Sigmoid colon (tissue), 7 donors: ENCODE measurements at places on chromosomes 1 and 21.

- H3K4me3 ChIP-seq, result peak overlapping the region; percentile 5
- H3K36me3 ChIP-seq, result no peaks in the 10 kb centered on the region
- no peaks in the 10 kb centered on the region for H3K27me3 ChIP-seq
- no peak overlapping the region for H3K27ac ChIP-seq
- no peak for DNase-seq
- no peaks in the 10 kb centered on the region for H3K4me1 ChIP-seq
Observed at GRCh38 chr21:35046880-35047229, 2.2 kb downstream of the RUNX1 start.

DNA sequence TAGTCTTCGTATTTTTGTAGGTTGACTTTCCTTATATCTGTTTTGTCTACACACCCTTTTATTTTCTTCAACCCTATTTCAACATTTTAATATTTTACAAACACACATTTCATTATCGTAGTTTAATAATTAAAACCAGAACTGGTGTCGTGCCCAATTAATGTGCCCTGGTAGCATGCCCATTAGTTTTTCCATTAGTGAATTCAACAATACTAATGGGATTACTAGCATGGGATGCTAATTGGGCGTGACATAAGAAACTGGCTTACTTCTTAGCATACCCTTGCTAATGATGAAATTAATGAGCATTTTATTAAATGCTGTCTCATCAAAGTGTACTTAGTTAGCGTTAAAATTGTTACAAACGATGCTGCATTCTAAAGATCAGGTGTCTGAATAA lies 332.7 kb downstream of the USH2A start:
- DNase-seq, result no peak
- no peak overlapping the region for H3K27ac ChIP-seq
- H3K27me3 ChIP-seq, result no peaks in the 10 kb centered on the region
- H3K36me3 ChIP-seq, result no peaks in the 10 kb centered on the region

- H3K4me3 ChIP-seq, result no peak overlapping the region
- no peaks in the 10 kb centered on the region for H3K27me3 ChIP-seq
- no peak overlapping the region for H3K27ac ChIP-seq
- no peaks in the 10 kb centered on the region for H3K36me3 ChIP-seq
Observed at GRCh38 chr1:30229960-30230359, 493.4 kb downstream of the MATN1 start.

DNA sequence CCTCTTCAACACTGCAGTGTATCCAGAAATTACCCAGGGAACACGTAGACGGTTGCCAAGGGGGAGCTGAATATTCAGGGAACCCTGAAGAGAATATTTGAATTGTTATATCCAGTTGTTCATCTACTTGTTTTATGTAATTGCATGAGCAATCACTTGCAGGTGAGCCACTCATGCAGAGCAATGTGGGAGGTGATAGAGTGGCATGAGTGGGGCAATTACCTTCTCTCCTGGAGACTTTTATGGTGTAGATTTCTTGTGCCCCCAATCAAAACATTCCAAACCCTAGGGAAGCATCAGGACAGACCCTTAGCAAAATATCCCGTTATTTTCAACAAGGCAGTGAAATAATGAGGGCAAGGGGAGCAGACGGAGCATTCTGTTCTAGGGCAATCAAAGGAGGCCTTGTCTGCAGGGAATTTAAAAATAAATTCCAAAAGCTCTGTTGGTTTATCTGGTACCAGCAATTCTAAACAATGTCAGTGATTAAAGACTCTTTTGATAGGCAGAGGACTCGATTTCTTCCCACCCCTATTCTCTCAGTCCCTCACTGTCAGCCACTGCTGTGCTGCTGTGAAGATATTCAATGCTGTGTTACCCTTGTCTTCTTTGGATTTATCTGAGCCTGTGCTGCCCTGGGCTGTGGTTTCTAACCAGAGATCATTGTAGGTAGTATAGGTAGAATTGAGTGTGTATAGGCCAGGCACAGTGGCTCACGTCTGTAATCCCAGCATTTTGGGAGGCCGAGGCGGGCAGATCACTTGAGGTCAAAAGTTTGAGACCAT lies 180.2 kb upstream of the MAP1LC3C start:
- no peaks in the 10 kb centered on the region for H3K27me3 ChIP-seq
- H3K4me3 ChIP-seq, result no peak overlapping the region
- H3K27ac ChIP-seq, result no peak overlapping the region
- no peaks in the 10 kb centered on the region for H3K36me3 ChIP-seq
- H3K4me1 ChIP-seq, result no peaks in the 10 kb centered on the region
- DNase-seq, result no peak

GRCh38 chr1:88549536-88549935 lies 134.5 kb upstream of the PKN2 start:
- H3K4me3 ChIP-seq, result no peak overlapping the region
- H3K36me3 ChIP-seq, result no peaks in the 10 kb centered on the region
- no peak for DNase-seq

DNA sequence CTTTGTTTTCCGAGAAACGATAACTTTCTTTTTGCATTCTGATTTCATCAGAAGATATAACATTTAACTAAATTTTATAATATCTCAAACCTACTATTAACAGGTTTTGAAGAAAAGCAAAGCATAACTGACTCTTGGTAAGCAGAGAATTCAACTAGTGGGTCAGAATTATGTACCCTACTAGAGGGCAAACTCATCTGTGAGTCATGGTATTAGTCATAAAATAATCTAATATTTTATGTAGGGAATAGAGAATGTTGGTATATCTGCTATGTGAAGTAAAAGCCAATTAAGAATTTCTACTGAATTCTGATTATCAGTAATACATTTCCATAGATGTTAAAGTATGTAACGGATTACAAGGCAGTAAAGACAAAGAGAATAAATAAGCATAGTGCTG lies 56.8 kb downstream of the USP1 start:
- H3K27me3 ChIP-seq, result no peaks in the 10 kb centered on the region
- H3K4me3 ChIP-seq, result no peak overlapping the region
- no peaks in the 10 kb centered on the region for H3K4me1 ChIP-seq
- DNase-seq, result no peak
- H3K27ac ChIP-seq, result no peak overlapping the region
- H3K36me3 ChIP-seq, result peaks cover 74% of the 10 kb centered on the region

- H3K27me3 ChIP-seq, result no peaks in the 10 kb centered on the region
- H3K4me3 ChIP-seq, result no peak overlapping the region
- no peaks in the 10 kb centered on the region for H3K4me1 ChIP-seq
Observed at GRCh38 chr1:27469334-27469733, 20.6 kb downstream of the WASF2 start.

- H3K27me3 ChIP-seq, result no peaks in the 10 kb centered on the region
- no peak overlapping the region for H3K4me3 ChIP-seq
- DNase-seq, result no peak
- H3K36me3 ChIP-seq, result no peaks in the 10 kb centered on the region
Observed at GRCh38 chr1:225607355-225607754, 45.6 kb downstream of the ENAH start.

GRCh38 chr1:71755441-71755840 lies 526.9 kb downstream of the NEGR1 start:
- no peaks in the 10 kb centered on the region for H3K4me1 ChIP-seq
- no peak for DNase-seq
- no peaks in the 10 kb centered on the region for H3K36me3 ChIP-seq
- no peak overlapping the region for H3K4me3 ChIP-seq
- H3K27ac ChIP-seq, result no peak overlapping the region

- no peak for DNase-seq
- H3K4me1 ChIP-seq, result peaks cover 4% of the 10 kb centered on the region
- no peaks in the 10 kb centered on the region for H3K36me3 ChIP-seq
Observed at GRCh38 chr1:50986653-50987052, 16.6 kb downstream of the CDKN2C start.

GRCh38 chr1:157704878-157705277 lies 4.3 kb upstream of the FCRL3 start:
- DNase-seq, result no peak
- H3K4me1 ChIP-seq, result no peaks in the 10 kb centered on the region
- H3K4me3 ChIP-seq, result no peak overlapping the region
- H3K27me3 ChIP-seq, result no peaks in the 10 kb centered on the region

DNA sequence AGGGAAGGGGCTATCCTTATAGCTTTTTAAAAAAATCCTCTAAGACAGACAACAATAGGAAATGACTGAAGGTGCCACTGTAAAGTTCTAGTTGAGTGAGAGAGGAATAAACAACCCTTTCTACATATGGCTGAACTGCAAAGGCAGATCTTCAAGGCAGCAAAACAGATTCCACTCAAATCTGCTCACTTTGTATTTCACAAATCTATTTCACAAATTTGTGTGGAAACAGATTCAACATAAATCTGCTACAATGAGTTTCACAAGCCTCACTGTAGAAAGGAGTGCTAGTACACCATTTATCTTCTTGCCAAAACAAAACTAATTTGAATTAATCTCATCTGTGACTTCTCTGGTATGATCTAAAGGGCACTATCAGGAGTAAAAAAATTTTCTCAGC lies 451.3 kb downstream of the PLA2G4A start:
- no peaks in the 10 kb centered on the region for H3K36me3 ChIP-seq
- H3K4me1 ChIP-seq, result no peaks in the 10 kb centered on the region

- no peak for DNase-seq
- no peaks in the 10 kb centered on the region for H3K36me3 ChIP-seq
- no peak overlapping the region for H3K27ac ChIP-seq
- no peak overlapping the region for H3K4me3 ChIP-seq
- H3K27me3 ChIP-seq, result no peaks in the 10 kb centered on the region
- no peaks in the 10 kb centered on the region for H3K4me1 ChIP-seq
Observed at GRCh38 chr1:218991089-218991488, 182.6 kb upstream of the LYPLAL1 start.

DNA sequence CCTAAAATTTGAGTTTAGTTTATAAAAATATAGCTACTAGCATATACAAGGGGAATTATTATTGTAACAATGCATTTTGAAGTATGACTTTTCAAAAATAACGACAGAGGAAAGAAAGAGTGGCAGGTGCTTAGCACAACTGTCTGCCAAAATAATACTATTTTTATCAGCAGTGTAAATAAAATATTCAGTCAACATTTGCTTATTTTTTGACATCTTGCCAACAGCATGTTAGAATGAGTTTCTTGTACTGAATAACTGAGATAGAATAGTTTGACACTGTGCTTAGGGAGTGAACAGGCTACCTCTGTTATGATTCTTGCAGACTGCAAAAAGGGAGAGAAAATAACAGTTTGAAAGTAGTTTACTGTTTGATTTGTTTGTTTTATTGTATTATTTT lies 909.8 kb downstream of the BRINP3 start:
- H3K27me3 ChIP-seq, result no peaks in the 10 kb centered on the region
- H3K4me3 ChIP-seq, result no peak overlapping the region
- DNase-seq, result no peak
- no peak overlapping the region for H3K27ac ChIP-seq
- H3K4me1 ChIP-seq, result no peaks in the 10 kb centered on the region
- no peaks in the 10 kb centered on the region for H3K36me3 ChIP-seq

DNA sequence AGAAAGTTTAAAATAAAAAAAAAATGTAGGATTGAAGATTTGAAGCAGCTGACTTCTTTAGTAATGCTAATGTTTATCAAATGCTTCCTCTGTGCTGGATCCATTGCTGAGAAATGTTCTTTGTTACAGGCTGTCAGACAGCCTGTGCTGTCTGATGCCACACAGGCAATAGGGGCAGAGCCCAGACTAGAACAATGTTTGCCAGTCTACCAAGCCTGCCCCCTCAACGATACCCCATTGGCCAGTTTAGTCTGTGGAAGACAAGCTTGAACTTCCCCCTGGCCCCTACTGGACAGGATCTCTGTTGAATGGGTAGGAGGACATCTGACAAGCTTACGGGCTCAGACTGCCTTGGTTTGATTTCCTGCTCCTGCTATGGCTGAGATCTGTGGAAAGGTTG lies 79.4 kb downstream of the PAPPA2 start:
- DNase-seq, result no peak
- H3K4me3 ChIP-seq, result no peak overlapping the region
- no peak overlapping the region for H3K27ac ChIP-seq
- H3K4me1 ChIP-seq, result no peaks in the 10 kb centered on the region

DNA sequence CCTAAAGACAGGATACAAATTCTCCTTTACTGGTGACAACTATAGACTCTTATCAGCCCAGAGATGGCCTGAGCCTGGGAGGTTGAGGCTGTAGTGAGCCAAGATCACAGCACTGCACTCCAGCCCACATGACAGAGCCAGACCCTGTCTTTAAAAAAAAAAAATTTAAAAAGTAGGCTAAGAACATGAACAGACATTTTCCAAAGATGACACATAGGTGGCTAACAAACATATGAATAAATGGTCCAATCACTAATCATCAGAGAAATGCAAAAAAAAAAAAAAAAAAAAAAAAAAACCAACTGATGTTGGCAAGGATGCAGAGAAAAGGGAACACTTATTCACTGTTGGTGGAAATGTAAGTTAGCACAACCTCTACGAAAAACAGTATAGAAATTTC lies 65.0 kb downstream of the TOR3A start:
- no peaks in the 10 kb centered on the region for H3K36me3 ChIP-seq
- peaks cover 11% of the 10 kb centered on the region for H3K4me1 ChIP-seq
- H3K4me3 ChIP-seq, result no peak overlapping the region
- no peaks in the 10 kb centered on the region for H3K27me3 ChIP-seq

DNA sequence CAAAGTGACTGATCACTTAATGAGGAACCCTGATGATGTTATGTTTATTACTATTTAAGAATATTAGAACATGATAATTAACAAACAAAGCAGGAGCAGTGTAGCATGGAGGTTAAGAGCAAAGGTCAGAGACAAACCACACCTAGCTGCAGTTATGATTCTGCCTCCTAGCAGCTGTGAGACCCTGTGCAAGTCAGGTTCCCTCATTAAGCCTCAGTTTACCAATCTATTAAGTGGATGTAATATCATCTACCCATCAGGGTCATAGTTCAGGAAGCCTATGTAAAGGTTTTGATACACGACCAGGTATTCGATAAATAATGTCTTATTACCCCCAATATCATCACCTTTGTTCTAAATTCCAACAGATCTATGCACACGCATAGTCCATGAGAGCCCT lies 32.0 kb downstream of the DUSP10 start:
- DNase-seq, result no peak
- H3K27me3 ChIP-seq, result no peaks in the 10 kb centered on the region
- no peak overlapping the region for H3K4me3 ChIP-seq
- peaks cover 98% of the 10 kb centered on the region for H3K4me1 ChIP-seq

GRCh38 chr1:69082312-69082711 lies 485.4 kb upstream of the LRRC7 start:
- H3K27me3 ChIP-seq, result no peaks in the 10 kb centered on the region
- no peak overlapping the region for H3K27ac ChIP-seq
- H3K4me3 ChIP-seq, result no peak overlapping the region

GRCh38 chr1:247295746-247296145 lies 35.9 kb downstream of the ZNF496 start:
- DNase-seq, result no peak
- peaks cover 8% of the 10 kb centered on the region for H3K36me3 ChIP-seq
- no peaks in the 10 kb centered on the region for H3K4me1 ChIP-seq
- no peaks in the 10 kb centered on the region for H3K27me3 ChIP-seq
- H3K4me3 ChIP-seq, result no peak overlapping the region

- H3K27me3 ChIP-seq, result no peaks in the 10 kb centered on the region
- DNase-seq, result no peak
- no peak overlapping the region for H3K4me3 ChIP-seq
- H3K27ac ChIP-seq, result no peak overlapping the region
- no peaks in the 10 kb centered on the region for H3K4me1 ChIP-seq
- H3K36me3 ChIP-seq, result no peaks in the 10 kb centered on the region
Observed at GRCh38 chr21:10425856-10426255, 95.5 kb upstream of the TPTE start.

- H3K4me3 ChIP-seq, result no peak overlapping the region
- no peak overlapping the region for H3K27ac ChIP-seq
- H3K4me1 ChIP-seq, result no peaks in the 10 kb centered on the region
- DNase-seq, result no peak
- H3K36me3 ChIP-seq, result peaks cover 7% of the 10 kb centered on the region
Observed at GRCh38 chr1:110356379-110356778, 17.2 kb downstream of the RBM15 start.

GRCh38 chr21:21111309-21111920 lies 113.2 kb downstream of the NCAM2 start:
- H3K27ac ChIP-seq, result no peak overlapping the region
- DNase-seq, result no peak
- no peaks in the 10 kb centered on the region for H3K4me1 ChIP-seq
- no peaks in the 10 kb centered on the region for H3K36me3 ChIP-seq
